ENCODE measurements at places on chromosomes 3 and 15. TPM values are rescaled to one million over a fixed set of nuclear protein-coding genes. Genes with fewer than 3 reads are reported as not detected.

DNA sequence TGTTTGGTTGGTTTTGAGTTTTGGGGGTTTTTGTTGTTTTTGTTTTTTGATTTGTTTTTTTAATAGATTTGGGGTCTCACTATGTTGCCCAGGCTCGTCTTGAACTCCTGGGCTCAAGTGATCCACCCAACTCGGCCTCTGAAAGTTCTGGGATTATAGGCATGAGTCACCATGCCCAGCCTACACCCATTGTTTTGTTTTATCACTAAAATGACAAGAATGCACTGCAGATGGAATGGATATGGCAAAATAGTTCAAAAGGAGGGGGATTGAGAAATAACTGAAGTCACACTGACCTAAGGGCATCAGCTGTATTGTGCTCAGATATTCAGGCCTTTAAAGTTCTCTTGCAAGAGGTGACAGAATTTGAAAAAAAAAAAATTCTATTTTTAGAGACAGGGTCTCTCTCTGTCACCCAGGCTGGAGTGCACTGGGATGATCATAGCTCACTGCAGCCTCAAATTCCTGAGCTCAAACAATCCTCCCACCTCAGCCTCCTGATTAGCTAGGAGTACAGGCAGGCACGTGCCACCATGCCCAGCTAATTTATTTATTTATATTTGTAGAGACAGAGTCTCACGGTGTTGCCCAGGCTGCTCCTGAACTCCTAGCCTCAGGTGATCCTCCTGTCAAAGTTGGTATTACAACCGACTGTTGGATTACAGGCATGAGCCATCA lies 4.4 kb upstream of the RASA2 start:
- H3K4me3 ChIP-seq = no peak overlapping the region
- DNase-seq = no peak
- H3K36me3 ChIP-seq = no peaks in the 10 kb centered on the region
- no peaks in the 10 kb centered on the region for H3K27me3 ChIP-seq
- no peak overlapping the region for H3K27ac ChIP-seq

- no peak for DNase-seq
- H3K27me3 ChIP-seq = peaks cover 5% of the 10 kb centered on the region
- H3K4me3 ChIP-seq = no peak overlapping the region
- H3K4me1 ChIP-seq = no peaks in the 10 kb centered on the region
- H3K27ac ChIP-seq = no peak overlapping the region
Measured at GRCh38 chr3:42398080-42398479, 12.3 kb downstream of the LYZL4 start.

- no peak overlapping the region for H3K4me3 ChIP-seq
- no peaks in the 10 kb centered on the region for H3K27me3 ChIP-seq
- H3K27ac ChIP-seq = no peak overlapping the region
- DNase-seq = no peak
Measured at GRCh38 chr3:52147804-52148203, 6.4 kb downstream of the POC1A start.

Gene GREM1
- not detected for total RNA-seq

DNA sequence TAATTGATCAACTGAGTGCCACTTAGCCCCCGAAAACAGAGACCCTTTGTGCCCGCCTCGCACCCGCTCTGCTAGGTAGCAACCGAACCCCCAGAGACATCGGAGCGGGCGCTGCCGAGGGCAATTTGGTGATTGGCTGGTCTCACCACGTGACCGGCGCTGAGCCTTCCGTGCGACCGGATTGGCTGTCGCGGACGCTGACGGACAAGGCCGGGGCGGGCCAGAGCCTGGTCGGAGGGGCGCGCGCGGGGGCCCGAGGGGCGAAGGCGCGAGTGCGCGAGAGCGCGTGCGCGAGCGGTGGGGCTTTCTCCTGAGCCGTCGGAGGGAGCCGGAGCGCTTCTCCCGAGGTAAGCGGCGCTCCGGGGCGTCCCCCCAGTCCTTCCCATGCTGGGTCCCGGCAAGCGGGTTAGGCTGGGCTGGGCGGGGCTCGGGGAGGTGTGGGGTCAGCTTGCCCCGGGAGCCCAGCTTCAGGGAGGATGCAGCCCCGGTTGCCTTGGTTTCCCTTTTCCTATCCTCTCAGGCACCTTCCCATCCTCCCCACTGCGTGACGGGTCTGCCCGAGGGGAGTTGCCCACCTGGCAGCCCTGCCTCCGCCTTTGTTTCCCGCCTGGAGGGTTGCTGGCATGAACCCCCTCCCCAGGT lies at the start of gene TMEM108:
Gene TMEM108, plus strand, starts transcription at position 303 of the 642 bp plus-strand sequence.
- H3K27ac ChIP-seq = no peak within 1 kb of the TSS
- no peaks in the 10 kb centered on the region for H3K36me3 ChIP-seq
- peaks cover 8% of the 10 kb centered on the region for H3K4me1 ChIP-seq
- peaks cover 37% of the 10 kb centered on the region for H3K27me3 ChIP-seq
- no peak for DNase-seq
- peak within 1 kb of the TSS; percentile 29 for H3K4me3 ChIP-seq

Gene HLTF
- 18.3 TPM for total RNA-seq

DNA sequence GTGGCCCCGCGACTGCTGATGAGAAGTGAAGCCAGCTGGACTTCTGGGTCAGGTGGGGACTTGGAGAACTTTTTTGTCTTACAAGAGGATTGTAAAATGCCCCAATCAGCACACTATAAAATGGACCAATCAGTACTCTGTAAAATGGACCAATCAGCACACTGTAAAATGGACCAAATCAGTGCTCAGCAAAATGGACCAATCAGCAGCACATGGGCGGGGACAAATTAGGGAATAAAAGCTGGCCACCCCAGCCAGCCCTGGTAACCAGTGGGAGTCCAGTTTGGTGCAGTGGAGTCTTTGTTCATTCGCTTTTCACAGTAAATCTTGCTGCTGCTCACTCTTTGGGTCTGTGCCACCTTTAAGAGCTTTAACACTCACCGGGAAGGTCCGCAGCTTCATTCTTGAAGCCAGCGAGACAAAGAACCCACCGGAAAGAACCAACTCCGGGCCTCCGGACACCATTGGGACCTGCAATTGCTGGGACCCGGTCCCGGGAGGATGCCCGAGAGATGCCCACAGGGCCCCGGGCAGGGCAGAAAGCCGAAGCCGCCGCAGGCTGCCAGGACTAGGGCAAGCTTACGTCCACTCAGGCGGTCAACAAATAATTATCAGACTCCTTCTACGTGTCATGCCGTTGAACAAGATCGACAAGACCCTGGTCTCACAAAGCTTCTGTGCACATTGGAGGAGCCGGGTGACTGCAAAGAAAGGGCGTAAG lies 8.3 kb upstream of the NR2E3 start:
- H3K4me1 ChIP-seq = peaks cover 2% of the 10 kb centered on the region
- no peak overlapping the region for H3K4me3 ChIP-seq
- no peak for DNase-seq
- no peaks in the 10 kb centered on the region for H3K36me3 ChIP-seq

Gene SEC62
- total RNA-seq = 165 TPM
